ENCODE measurements at places on chromosomes 1 and 21. TPM values are rescaled to one million over a fixed set of nuclear protein-coding genes. Genes with fewer than 3 reads are reported as not detected.

- DNase-seq: no peak
Observed at GRCh38 chr1:14745001-14745720, 146.7 kb downstream of the KAZN start.

DNA sequence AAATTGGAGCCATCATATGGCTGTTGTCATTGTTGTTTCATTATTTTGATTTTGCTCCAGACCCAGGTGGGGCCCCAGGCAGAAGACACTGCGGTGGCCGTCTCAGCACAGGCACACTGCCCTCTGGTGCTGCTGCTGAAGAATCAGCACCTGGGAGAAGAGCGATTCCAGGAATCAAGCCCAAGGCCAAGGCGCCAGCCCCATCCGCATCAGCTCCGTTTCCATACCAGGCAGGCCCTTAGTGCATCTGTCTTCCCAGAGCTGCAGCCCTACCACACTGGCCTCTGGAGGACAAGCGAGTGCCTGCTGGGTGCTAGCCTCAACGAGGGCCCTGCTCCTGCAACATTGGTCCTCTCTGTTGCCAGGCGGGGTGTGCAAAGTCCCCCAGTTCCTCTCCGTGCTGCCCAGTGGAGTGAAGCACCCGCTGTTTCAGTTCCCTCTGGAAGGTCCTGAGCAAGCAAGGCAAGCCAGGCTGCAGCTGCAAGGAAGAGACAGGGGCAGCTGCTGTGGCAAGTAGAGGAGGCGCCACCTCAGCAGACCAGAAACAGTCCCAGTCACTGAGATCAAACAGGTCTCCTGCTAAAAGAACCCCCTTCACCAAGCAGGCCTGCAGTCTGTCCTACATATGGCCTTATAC is 5.2 kb downstream of the GRIK3 start:
- no peak for DNase-seq

Gene MGST3
- polyA plus RNA-seq: 351 TPM

Gene VWA5B1
- 0.22 TPM for polyA plus RNA-seq

All from lung (tissue), 17 donors.